ENCODE measurements at places on chromosomes 13 and 19. TPM values are rescaled to one million over a fixed set of nuclear protein-coding genes. Genes with fewer than 3 reads are reported as not detected.

The KLHL1 gene
- not detected for total RNA-seq

- H3K27ac ChIP-seq = no peak overlapping the region
- peaks cover 13% of the 10 kb centered on the region for H3K4me1 ChIP-seq
- H3K27me3 ChIP-seq = no peaks in the 10 kb centered on the region
- no peak overlapping the region for H3K4me3 ChIP-seq
- no peaks in the 10 kb centered on the region for H3K36me3 ChIP-seq
Measured at GRCh38 chr13:32151240-32151639, 119.7 kb downstream of the FRY start.

The CDADC1 gene
- total RNA-seq = 17.6 TPM

- no peaks in the 10 kb centered on the region for H3K36me3 ChIP-seq
- H3K27me3 ChIP-seq = no peaks in the 10 kb centered on the region
- H3K27ac ChIP-seq = peak overlapping the region; percentile 40
- H3K4me1 ChIP-seq = peaks cover 18% of the 10 kb centered on the region
- peak; percentile 72 for DNase-seq
- peak overlapping the region; percentile 31 for H3K4me3 ChIP-seq
Measured at GRCh38 chr13:110524541-110525257, 36.8 kb downstream of the RAB20 start.

GRCh38 chr19:31500197-31500830, 151.1 kb upstream of the TSHZ3 start:
- no peak overlapping the region for H3K27ac ChIP-seq
- H3K36me3 ChIP-seq = no peaks in the 10 kb centered on the region
- no peak for DNase-seq
- no peaks in the 10 kb centered on the region for H3K27me3 ChIP-seq
- H3K4me3 ChIP-seq = no peak overlapping the region

- H3K4me3 ChIP-seq = no peak overlapping the region
- no peaks in the 10 kb centered on the region for H3K27me3 ChIP-seq
Measured at GRCh38 chr13:32407854-32408253, 20.1 kb downstream of the N4BP2L1 start.

Data from PC-3 (cell line).